ENCODE measurements at places on chromosomes 7 and 10.

DNA sequence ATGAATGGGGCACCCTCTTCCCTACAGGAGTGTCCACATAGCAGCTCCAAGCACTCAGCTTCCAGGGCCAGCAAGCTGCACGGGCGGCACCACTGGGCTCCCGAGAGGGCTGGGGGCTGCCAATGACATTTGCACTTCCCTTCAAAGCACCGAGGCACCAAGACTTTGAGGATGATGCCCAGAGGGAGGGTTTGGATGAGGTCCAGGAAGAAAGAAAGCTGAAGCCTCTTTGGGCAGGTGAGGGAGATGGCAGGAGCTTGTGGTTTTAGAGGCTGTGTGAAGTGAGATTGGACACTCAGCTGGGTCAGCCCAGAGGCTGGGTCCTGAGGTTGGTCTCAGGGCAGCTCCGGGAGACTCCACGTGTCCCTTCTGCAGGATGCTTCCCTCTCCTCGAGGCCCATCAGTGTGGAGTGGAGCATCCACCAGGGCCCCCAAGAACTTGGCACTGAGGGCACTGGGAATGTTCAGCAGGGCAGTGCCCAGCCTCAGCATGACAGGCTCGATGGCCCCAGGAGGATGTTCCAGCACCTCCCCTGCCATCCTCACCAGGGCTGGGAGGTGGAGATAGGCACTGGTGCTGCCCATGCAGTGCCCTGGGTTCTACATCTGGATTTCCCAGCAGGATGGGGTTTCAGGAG, 54.9 kb upstream of the IGFBP3 start:
- DNase-seq: no peak

- no peak for DNase-seq
Observed at GRCh38 chr7:127909424-127910152, 121.6 kb downstream of the LRRC4 start.

- DNase-seq: no peak
Observed at GRCh38 chr10:132793871-132794849, 8.2 kb upstream of the NKX6-2 start.

GRCh38 chr7:33400214-33400538, 270.8 kb downstream of the BBS9 start:
- no peak for DNase-seq

- DNase-seq: no peak
Observed at GRCh38 chr10:92125144-92125543, 165.7 kb downstream of the CPEB3 start.

GRCh38 chr7:3821488-3821887, 520.4 kb downstream of the SDK1 start:
- no peak for DNase-seq

DNA sequence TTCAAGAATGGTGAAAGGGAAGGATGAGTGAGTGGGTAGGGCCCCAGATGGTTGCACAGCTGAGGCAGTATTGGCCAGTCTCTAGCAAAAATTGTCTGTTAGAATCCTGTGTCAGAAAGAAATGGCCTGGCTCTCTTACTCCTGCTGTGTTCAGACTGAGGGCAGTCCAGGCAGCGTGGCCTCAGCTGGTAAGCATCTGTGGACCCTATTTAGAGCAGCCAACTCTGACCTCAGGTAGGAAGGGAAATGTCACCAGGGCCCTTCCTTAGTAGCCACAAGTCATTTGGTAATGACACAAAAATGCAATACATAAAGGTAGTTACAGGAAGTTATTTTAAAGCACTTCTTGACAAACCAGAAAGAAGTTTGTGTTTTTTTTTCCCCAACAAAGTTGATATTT, 1194.7 kb downstream of the CNTNAP2 start:
- DNase-seq: no peak

DNA sequence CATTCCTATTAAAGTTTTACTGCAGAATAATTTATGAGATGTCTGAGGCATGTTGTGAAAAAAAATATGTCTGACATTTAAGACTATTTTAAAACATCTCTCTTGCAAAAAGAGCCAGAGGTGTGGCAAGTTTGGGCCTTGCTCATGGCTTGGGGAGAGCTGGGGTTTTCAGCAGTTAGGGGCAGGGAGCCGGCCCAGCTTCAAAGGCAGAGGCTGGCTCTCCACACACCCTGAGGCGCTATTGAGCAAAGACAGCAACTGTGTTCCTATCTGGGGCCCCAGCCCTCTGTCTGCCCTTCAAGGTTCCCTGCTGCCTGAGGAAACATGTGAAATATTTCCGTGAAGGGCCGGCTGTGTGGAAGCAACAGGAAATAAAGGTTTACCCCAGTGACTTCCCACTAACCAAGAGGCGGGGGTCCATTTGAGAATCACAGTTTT, 94.0 kb downstream of the SORBS1 start:
- peak; percentile 41 for DNase-seq

DNA sequence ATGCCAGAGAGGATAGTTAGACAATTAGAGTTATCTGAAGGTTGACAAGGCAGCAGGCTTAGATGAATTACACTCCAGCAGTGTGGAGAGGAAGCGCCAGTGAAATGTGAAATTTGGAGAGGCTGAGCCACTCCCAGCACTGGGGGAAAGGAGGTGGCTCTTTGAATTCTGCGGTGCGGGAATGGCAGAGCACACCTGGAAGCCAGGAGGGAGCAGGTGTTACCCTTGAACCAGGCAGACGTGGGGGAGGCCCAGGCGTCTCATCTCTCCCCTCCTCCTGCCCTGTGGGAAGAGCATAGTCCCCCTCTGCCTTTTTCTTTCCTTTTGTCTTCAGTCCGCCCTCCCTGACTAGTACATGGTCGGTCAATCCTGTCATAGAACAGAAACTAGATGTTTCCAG, 203.1 kb downstream of the DPP6 start:
- no peak for DNase-seq

GRCh38 chr10:64503429-64503828, 982.2 kb downstream of the REEP3 start:
- DNase-seq: no peak

GRCh38 chr10:1153805-1154351, 97.7 kb downstream of the WDR37 start:
- DNase-seq: no peak

DNA sequence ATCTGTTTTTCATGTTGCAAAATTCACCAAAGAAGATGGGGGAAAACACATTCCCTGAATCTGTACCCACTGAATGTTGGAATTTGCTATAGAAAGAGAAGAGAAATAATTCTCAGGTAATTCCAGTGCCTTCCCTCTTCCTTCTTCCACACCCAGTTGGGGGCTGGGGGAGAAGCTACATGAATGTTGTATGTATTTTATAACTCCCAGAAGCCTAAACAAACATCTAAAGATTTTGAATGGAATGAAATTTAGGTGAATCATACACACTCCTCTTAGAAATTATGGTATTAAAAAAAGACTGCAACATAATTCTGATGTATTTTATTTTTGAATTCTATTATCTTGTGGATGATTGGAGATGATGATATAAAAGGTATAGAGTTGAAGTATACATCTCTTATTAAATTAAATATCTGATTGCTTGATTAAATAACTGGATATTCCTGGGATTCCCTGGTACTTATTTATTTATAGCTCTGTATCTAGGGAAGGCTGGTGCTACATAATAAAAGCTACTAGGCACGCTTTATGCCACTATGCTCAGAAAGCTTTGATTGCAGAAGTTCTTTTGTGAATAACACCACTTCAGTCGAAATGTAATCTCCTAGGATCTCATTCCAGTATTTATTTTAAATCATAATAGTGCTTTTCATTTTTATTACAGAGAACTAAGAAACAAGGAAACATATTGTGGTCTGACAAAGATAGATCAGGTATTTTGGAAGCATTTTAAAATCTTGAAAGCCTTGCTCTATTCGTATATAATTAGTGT, 98.5 kb downstream of the MCU start:
- no peak for DNase-seq

- no peak for DNase-seq
Observed at GRCh38 chr10:64863836-64864235, 1342.6 kb downstream of the REEP3 start.

DNA sequence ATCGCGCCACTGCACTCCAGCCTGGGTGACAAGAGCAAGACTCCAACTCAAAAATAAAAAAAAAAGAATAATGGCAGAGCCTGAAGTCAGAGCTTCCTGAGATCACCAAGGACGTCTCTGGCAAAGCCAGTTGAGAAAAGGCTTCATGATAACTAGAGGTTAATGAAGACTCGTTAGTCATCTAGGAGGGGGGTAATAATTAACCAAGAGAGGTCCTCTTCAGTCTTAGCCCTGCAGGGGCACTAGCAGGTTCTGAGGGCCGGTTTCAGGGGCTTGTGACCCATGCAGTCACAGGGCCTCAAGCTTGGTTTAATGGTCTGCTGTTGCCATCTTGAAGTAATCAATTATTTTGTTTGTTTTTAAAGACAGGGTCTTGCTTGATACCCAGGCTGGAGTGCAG, 28.6 kb upstream of the PROSER2 start:
- DNase-seq: no peak

- DNase-seq: no peak
Observed at GRCh38 chr7:85156661-85157208, 30.1 kb downstream of the SEMA3D start.

DNA sequence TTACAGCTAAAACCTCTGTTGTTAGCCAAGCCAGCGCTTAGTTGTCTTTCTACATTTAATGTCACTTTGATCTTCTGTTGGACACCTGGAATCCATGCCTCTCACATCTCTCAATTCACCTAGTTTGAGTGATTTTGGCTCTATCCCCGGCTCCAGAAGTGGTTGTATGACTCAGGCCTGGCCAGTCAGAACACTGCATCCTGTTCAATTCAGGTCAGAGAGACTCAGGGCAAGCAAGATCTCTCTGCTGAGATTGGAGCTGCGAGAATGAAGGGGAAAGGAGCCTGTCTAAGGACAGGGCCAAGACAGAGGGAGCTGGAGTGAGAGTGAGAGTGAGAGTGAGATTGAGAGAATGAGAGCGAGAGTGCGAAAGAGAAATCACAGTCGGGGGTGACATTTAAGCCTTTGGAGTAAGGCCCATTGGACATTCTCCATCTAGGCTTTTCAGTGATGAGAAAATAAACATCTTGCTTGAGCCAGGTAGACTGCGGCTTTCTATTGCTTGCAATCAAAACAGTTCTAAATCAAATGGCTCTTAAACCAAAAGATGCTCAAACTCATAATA, 83.3 kb upstream of the DYNC1I1 start:
- no peak for DNase-seq

DNA sequence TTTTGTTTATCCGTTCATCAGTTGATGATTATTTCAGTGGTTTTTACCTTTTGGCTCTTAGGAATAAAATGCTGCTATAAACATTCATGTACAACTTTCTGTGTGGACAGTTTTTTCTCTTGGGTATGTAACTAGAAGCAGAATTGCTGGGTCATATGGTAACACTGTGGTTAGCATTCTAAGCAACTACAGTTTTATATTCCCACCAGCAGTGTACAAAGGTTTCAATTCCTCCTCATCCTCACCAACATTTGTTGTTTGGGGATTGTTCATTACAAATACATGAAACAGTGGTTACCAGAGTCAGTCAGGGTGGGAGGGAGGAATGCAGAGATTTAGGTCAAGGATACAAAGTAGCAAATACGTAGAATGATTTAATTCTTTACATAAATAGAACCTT, 97.0 kb downstream of the NPSR1 start:
- no peak for DNase-seq

DNA sequence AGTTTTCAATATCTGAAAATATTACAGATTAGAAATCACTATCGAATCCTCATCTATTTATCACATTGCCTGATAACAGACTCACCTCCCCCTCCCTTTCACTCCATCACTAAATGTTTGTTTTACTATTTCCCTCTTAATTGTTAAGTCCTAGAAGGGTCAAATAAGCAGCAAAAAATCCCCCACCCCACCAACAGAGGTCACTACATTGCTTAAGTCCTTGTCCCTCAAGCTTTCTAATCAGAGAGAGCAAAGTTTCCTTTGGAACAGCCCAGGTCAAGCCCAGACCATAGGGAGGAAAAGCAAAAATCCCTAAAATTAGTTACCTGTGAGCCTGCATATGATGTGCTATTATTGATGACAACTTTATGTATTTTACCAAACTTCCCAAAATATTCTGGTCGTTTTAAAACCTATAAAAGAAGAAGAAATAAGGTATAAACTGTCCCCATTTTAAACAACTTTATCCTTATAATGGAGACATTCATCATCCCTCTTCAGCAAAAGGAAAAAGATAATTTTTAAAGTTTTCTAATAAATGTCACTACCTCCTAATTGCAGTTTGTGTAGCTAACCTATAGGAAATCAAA, 95.0 kb downstream of the CNOT4 start:
- peak; percentile 58 for DNase-seq

DNA sequence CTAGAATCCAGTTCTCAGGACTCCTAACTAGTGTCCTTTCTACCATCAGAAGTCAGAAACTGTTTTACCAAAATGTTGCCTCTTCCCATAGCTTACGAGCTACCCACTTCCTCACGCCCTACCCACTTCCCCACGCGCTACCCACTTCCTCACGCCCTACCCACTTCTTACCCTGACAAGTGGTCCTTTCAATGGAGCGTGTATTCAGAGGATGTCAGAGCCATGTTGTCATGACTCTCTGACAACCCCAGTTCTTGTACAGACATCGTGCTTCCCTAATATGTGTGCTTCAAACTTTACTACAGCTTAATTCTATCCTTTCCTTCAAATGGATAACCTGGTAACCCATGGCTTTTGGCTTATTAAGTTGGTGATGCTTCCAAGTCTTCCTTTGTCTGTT, 84.8 kb upstream of the PHF14 start:
- DNase-seq: no peak

- DNase-seq: no peak
Observed at GRCh38 chr10:7311218-7311849, 99.5 kb downstream of the SFMBT2 start.

DNA sequence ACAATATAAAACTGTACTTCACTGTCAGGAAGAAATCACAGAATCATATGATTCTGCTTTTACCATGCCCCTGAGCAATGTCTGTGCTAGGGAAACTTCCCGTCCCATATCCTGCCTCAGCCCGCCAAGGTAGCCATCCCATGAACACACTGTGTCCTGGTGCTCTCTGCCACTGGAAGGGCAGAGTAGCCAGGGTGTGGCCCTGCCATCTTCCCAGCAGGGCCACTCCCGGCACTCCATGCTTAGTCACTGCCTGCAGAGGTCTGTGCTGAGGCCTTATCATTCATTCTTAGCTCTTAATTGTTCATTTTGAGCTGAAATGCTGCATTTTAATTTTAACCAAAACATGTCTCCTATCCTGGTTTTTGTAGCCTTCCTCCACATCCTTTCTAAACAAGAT, 31.8 kb downstream of the AP3M1 start:
- no peak for DNase-seq

DNA sequence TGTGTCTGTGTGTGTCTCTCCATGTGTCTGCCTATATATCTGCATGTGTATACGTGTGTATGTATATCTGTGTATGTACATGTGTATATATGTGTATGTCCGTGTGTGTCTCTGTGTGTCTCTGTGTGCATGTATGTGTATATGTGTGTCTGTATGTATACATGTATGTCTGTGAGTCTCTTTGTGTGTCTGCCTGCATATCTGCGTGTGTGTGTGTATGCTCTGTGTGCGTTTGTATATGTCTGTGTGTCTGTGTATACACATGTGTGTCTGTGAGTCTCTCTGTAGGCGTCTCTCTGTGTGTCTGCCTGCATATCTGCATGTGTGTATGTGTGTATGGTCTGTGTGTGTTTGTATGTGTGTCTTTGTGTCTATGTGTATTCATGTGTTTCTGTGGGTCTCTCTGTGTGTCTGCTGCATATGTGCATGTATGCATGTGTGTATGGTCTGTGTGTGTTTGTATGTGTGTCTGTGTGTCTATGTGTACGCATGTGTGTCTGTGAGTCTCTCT, 23.7 kb upstream of the KLF6 start:
- no peak for DNase-seq

- no peak for DNase-seq
Observed at GRCh38 chr10:6503171-6503570, 76.9 kb downstream of the PRKCQ start.

GRCh38 chr7:8113184-8113583, 144.6 kb downstream of the GLCCI1 start:
- DNase-seq: no peak

Data from iPS DF 6.9 (cell line).